ENCODE measurements at places on chromosomes 11 and 22.

DNA sequence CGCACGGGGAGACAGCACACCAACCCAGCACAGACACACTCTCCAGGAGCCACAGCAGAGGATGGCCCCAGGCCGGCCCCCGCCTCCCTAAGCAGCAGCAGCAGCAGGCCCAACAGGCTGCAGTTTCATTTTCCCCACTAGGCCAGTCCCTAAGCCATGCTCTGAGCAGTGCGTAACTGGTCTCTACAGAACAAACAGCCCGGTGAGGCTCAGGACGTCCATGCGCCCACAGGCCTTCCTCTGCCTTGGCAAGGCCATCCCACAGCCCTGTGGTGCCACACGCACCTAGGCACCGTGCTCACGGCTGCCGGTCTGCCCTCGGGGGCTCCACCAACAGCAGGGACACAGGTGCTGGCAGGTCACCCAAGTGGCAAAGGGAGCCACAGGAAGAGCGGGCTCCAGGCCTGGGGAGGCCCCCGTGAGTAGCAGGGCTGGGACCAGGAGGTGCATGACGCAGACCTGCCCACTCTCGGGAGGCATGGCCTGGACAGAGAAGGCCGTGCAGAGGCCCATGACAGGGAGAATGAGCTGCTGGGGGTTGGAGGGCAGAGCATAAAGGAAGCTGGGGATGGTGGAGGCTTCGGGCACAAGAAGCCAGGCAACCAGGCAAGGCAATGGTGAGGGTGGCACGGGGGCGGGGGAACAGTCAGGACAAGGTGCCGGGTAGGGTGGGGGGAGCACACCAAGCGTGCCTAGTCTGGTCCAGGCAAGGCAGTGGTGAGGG, 1.4 kb upstream of the MOB2 start:
- DNase-seq, result no peak

DNA sequence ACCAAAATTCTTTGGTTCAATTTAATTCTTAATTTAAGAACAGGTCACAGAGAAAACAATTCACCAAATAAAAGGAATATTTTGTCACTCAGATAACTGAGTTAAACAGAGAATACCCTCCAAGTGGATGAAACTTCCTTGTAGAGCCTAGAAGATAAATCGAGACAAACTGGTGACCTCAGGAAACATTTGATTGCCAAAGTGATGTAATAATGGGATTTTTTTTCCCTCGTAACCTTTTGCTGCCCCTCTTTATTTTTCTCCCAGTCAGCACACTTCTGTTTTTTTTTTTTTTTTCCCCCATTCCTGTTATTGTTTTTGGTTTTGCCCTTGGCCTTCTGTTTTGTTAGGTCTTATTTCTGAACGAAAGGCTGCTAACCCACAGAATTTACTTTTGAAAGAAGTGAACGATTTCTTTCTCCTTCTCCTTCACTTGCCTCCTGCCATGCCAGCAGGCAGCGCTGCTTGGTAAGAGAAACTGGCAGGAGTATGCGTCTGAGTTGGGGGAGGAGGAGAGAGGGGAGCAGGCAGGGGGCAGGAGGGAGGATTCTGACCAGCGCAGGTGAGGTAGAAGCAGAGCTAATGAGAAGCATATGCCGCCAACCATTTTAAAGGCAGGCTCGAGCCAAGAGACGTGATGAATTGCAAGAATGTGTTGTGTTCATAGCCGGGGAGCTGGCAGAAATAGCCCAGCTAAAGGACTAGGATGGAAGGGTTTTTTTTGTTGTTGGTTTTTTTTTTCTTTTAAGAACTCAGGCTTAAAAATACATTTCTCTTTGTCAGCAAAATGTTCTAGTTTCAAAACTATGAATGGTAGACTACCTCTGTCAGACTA, 121.9 kb upstream of the MTMR2 start:
- no peak for DNase-seq

DNA sequence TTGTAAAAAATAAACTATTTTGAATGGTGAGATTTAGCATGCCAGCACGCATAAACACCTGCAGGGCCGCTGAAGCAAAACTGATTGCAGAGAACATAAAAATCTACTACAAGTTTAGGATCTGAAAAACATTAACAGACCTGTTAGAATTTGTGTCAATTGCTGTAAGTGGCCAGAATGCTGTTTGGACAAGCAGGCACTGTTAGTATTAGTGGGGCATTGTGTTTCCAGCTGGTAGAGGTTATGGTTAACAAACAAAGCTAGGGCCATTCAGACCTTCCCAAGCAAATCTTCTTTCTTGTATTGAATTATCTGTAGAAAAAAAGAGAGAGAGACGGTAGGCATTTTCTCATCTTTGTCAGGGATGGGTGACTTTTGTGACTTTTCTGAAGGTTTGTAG, 57.6 kb upstream of the OLFML1 start:
- no peak for DNase-seq

DNA sequence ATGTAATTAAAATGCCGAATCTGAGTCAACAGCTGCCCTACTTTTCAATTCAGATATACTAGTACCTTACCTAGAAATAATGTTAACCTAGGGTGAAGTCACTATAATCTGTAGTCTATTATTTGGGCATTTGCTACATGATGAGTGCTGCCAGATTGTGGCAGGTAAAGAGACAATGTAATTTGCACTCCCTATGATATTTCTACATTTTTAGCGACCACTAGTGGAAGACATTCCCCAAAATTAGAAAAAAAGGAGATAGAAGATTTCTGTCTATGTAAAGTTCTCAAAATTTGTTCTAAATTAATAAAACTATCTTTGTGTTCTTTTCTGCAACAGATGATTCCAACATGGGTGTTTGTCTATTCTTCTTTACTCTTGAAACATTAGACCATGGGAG, 14.1 kb downstream of the MS4A1 start:
- DNase-seq, result no peak

GRCh38 chr11:86671531-86672006, 847 bp downstream of the ME3 start:
- no peak for DNase-seq

GRCh38 chr11:128409476-128409875, 177.9 kb downstream of the ETS1 start:
- DNase-seq, result no peak

DNA sequence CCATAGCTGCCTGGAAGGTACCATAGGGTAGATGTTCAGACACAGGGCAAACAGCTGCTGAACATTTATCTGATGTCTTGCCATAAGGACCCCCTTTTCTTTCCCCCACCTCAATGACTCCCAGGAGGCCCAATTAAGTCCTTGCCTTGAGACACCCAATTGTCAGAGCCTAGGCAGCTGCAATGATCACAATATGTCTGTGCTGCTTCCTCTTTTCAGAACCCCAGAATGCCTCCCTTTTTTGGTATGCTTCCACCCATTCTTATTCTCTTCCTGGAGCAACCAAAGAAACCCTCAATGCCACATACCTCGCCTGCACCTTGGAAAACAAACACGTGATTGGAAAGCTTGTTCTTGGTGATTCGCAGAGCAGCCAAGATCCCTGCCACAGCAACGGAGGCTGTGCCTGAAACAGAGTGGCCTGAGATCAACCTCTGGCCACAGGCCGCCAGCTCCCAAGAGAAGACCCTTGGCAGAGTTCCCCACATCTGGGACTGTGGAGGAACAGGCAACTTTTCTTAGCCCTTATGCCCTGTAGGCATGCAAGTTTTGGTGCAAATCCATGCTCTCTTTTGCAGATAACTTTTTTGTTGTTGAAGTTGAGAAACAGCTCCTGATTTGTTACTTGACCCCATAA, 75.4 kb downstream of the CCDC81 start:
- no peak for DNase-seq

DNA sequence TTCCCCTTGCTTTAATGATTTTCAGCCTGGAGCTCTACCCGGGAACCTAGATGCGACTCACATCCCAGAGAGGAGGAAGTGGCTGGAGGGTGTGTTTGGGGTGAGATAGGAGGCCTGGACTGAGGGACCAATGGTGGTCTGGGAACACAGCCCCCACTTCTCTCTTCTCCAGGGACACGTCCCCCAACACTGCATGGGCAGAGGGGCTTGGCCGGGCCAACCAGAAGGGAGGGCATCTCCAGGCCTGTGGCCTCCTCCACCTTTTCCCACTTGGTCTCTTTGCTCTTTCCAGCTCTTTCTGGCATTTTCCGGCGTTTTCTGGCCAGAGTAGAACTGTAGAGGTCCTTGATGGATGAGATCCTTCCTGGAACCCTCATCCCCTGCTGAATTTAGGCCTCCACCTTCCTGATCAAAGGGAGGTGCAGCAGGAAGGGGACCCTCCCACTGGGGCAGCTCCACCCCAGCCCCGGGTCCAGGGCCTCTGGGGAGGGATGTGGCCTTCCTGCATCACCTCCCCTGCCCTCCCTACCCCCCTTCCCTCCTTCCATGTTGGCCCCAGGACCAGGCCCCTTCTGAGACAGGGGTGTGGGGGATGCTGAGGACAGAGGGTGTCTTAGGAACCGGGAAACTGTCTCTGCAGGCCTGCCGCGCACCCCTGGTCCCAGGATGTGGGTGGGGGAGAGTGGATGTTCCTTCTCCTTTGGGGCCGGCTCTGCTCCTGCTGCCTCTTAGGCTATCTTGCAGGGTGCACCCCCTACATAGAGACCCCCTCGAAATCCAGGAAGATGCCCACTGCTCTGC, 24.4 kb downstream of the MRGPRG start:
- no peak for DNase-seq

GRCh38 chr11:115736146-115736545, 231.9 kb upstream of the CADM1 start:
- no peak for DNase-seq

- no peak for DNase-seq
These were observed 1.1 kb downstream of the RRM1 start for GRCh38 chr11:4095509-4096230.

DNA sequence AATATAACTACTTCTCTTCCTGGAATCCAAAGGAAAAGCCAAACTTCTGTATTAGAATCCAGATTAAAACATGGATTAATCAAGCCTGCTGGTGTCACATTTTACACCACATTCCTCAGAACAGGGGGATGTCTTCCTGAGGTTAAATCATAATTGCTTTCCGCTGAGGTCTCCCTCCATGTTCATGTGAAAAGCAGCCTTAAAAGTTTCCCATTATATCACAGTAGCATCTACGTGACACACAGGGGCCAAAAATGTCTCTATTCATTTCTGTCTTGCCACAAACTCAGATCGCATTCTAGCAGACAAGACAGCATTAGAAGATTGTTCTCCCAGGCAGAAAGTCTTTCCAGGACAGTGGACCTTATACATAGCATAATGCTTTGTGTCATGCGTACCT, 788.7 kb downstream of the OPCML start:
- DNase-seq, result no peak

Data from activated naive CD4-positive, alpha-beta T cell (primary cell).